ENCODE measurements at places on chromosomes 7 and 10.

DNA sequence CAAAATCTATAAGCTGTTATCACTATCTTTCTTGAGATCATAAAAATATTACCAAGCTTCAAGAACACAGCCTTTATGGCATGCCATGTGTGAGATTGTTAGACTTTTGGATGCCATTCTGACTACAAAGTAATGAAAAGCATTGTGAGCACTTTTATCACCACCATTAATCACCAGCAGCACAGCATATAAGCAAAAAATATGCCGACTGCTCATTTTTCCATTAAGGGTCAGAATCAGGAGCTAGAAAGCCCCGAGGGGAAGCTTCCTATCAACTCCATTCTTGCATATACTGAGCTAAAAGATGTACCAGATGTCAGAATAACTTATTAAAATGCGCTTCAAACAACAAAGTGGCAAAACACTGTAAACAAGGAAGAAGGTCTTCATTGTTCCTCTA is 114.3 kb downstream of the LMBR1 start:
- DNase-seq, result no peak

GRCh38 chr10:116765648-116766081 is 23.3 kb upstream of the HSPA12A start:
- DNase-seq, result peak; percentile 0

GRCh38 chr7:118182593-118183427 is 1.2 kb upstream of the LSM8 start:
- no peak for DNase-seq

DNA sequence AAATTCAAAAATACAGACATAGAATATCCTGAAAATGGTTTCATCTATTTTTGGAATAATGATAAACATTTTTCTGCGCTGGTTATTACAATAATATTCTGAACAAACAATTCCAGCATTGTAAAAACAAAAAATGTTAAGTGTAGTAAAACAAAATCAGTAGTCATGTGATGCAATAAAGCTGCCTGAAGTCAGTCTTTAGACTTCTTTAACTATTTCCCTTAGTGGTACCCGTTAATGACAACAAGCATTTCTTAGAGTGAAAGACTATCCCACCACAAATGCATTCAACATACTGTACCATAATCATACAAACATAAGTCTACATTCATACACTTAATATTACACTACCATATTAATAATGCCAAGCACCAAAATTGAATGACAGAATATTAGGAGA is 1.6 kb downstream of the SKAP2 start:
- DNase-seq, result no peak

GRCh38 chr7:101933688-101934121 is 116.3 kb downstream of the CUX1 start:
- DNase-seq, result no peak

DNA sequence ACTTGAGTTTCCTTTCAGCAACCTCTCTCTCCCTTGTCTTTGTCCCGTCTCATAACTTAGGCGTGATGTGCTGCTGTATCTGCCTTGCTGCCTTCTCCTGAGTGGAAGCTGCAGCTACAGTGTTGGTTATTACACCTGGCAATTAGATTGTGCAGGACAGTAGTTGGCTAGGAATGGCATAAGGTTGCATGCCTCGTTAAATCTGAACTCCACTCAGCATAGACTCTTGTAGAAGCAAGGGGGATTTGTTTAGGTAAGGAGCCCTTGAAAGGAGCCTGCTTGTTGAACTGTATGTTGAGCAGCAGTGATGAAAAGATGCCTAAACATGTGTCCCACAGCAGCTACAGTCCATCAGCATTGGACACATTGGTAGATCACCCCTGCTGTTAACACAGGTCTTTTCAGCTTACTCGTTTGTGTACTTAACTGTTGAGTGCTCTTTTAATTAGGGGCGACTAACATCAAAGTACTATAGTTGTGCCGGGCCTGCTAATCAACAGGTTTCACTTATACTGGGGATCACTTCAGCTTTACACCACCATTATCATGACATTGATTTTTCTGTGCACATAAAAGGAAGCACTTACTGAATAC is 225.0 kb downstream of the AUTS2 start:
- DNase-seq, result peak; percentile 84

GRCh38 chr10:4587466-4587865 is 238.5 kb upstream of the AKR1E2 start:
- DNase-seq, result no peak

DNA sequence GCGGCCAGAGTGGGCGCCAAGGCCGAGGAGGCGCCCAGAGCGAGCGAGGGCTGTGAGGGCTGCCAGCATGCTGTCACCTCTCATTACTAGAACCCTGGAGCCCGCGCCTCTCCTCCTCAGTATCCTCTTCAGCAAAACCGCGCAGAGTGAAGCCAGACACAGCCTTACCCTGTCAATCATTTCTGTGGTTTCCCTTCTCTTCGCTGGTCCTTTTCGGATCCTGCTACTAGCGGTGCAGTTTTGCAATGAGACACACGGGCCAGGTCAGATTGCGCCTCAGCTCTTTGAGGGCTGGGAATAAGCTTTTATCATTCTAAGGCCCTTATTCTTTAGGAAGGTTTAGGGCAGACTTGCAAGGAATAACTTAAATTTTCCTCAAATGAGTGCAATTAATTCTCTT is 55.5 kb upstream of the FAM171A1 start:
- no peak for DNase-seq

GRCh38 chr10:43606323-43607198 is at the start of gene ZNF485:
TSS of gene ZNF485 (plus strand) at chr10:43606438. CDS start at chr10:43607051, 613 bp downstream.
- peak; percentile 28 for DNase-seq

DNA sequence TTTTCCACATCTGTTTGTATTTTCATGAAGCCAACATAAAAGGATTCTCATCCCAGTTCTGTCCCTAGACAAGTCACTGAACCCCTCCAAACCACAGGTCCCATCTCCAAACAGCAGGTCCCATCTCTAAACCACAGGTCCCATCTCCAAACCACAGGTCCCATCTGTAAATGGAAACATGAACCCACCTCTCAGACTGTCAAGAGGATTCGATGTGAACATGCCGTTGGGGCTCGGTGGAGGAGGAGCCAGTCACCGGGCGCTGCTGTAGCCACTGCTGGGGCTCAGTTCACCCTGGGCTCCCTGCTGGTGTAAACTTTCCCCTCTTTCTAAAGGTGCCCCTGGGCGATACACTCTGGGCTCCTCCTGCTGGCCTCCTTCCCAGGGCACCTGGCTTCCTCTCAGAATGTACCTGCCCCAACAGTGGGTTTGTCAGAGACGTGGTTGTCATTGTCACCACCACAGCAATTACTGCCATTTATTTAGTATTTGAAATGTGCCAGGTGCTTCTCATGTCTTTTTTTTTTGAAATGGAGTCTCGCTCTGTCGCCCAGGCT is 13.0 kb downstream of the LHPP start:
- DNase-seq, result no peak

- no peak for DNase-seq
These were observed 21.3 kb upstream of the SPOCK2 start for GRCh38 chr10:72109636-72110157.

- no peak for DNase-seq
These were observed 21.4 kb upstream of the GSDME start for GRCh38 chr7:24778543-24779282.

DNA sequence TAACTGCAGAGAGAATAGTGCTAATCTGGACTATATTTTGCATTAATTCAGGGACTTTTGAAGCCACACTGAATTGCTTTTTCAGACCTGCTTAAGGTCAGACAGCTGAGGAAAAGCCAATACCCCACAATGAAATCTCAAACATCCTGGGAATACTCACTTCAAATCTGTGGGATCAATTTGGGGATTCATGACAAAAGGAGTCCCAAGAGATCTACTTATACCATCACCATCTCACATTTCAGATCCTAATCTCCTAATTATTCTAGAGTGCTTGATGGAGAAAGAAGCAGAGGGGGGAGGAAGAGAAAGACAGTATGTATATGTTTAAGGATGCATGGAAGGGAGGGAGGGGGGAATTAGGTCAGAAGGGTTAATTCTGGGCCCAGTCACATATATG is 202.2 kb downstream of the CACNA2D1 start:
- peak; percentile 27 for DNase-seq

DNA sequence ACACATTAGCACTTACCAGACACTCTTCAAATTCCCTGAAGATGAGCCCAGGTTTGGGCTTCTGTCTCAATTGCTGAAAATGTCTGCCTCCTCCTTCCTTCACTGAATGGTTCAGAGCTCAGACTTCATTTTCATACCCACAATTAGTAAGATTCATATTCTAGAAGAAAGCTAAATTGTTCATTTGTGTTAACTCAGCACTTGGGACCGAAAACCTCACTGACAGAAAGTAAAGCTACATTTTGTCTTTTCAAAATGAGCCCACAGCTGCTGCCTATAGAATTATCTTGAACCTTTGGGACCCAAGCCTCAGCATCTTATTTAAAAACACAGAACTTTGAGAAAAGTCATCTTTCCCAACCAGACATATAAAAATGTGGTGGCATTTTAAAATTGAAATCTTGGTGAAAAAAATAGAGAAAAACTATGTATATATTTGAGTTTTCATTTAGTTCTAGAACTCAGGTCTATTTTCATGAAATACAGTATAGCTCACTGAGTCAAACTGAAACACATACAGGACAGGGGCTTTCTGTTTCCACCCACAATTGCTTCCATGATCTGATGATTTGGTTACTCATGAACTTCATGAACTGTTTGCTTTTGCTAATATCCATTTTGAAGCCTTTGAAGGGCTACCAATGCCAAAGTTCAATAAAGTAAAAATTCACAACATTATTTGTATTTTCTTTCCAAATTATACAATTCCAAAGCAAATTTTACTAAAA is 119.1 kb upstream of the PFKP start:
- no peak for DNase-seq

GRCh38 chr10:51744235-51745000 is 45.0 kb upstream of the CSTF2T start:
- DNase-seq, result no peak

DNA sequence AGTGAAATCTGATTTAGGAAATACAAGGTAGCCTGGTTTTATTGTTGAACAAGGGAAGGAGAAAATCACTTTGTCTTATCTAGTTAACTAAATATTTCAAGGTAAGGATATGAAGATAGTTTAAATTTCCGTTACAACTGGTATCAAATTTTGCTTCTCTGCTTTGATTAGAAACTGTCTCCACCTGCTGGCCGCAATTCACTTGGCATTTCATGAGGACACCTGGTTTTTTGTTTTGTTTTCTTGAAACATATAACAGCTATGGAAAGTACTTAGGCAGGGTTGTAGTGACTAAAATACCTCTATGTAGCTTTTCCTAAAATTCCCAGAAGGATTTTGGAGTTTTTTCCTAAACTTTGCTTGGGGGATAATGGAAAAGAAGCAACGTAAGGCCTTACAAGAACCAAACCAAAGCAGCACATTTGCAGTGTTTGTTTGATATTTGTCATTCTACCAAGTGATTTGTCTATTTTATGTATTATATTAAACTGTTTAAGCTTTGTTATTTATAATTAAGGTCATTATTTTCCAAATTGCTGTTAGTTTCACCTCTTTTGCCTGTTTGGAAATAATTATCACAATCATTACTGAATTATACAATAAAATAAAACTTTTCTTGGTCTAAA is 73.6 kb downstream of the AHCYL2 start:
- peak; percentile 55 for DNase-seq

DNA sequence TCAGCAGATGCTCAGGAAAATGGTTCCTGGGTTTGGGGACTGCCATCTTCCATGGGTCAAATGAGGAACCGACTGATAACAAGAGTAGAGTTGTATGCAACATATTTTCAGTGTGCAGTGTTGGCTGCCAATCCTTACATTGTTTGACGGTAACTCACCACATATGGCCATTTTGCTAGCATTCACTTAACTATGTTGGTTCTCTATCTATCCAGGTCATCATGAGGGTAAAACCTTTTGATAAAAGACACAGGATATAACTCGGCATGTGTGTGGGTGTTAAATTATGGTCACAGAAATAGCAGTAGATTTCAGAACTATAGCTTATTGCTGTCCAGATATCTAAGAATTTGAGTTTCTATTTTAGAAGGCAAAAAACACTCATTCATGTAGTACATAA is 140.7 kb upstream of the AOAH start:
- no peak for DNase-seq

- DNase-seq, result peak; percentile 19
These were observed 30.4 kb upstream of the DDC start for GRCh38 chr7:50595491-50596102.

- DNase-seq, result no peak
These were observed 20.5 kb downstream of the ITPRIP start for GRCh38 chr10:104317726-104318299.

GRCh38 chr10:101214446-101215396 is 14.5 kb downstream of the LBX1 start:
- peak; percentile 72 for DNase-seq

- no peak for DNase-seq
These were observed 52.3 kb upstream of the DPYSL4 start for GRCh38 chr10:132134241-132135052.

Measured in NCI-H1105 treated with DMSO at 0.1 percent for 48 hours (cell line).